Stimulated activated CD8-positive, alpha-beta memory T cell treated with anti-CD3 and anti-CD28 coated beads, Interleukin-2, amount 100 ng/mL, for 48 hours (primary cell): ENCODE measurements at places on chromosomes 6 and 20.

DNA sequence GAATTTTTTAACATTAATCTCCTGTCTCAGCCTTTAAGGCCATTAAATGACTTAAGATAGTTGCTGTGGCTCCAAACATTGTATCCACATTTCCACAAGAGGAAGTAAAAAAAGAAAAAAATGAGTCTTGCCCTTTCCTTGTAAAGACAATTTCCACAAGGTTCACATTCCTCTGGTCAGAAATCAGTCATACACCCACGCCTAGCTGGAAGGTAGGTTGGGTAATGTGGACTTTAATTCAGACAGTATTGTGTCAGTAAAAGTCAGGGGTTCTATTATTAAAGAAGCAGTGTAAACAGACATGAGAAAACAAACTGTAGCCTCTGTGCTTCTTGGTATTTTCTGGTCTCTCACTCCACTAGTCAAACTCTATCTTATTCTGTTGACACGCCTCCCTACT is 682.0 kb downstream of the GRIK2 start:
- DNase-seq = no peak

DNA sequence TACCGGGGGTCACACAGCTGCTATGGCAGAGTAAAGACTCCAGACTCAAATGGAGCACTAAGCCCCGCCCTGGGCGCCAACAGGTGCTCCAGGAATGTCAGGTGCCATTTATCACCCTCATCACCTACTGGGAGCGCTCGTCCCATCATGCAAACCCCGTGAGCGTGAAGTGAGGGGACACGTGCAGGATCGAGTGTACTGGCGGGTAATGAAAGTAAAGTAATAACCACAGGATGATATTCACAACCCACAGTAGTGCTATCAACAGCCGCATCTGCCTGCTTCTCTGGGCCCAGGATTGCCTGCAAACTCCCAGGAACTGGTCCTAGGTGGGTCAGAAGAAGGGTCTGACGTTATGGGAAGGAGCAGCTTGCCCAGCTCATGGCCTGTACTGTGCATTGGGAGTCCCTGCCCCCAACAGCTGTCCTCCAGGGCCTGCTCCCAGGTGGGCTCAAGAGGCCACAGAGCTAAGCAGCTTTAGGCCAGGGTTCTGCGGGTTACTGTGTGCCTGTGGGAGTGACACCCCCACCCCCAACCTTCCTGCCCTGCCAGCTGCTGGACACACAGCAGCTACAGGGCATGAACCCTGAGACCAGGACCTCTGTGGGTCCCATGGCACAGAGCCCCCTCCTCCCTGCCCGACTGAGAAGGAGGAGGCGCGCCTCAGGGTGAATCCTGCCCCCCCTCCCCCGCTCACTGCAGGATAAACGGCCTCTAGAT is 120.5 kb upstream of the SULF2 start:
- DNase-seq = no peak

DNA sequence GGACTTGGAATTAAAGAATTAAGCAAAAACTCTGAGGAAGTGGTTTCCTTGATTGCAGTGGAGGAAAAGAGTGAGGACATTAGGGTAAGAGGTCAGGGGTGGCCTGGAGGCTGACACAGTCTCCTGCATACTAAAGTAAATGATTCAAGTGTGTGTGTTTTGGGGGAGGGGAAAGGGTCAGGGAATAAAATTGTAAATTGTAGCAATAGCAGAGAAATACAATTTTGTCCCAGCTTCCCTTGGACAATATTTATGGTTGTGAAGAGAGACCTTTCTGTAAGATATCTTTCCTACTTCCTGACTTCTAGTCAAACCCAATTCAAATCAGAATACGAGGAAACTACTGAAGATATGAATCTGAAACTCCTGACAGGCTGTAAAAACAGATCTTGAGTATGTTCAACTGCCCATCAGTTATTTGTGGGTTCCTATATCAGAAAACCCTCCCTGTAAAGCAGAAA is 143.4 kb upstream of the HMGN3 start:
- DNase-seq = no peak

GRCh38 chr6:92688342-92688741 is 731.0 kb downstream of the EPHA7 start:
- DNase-seq = no peak

DNA sequence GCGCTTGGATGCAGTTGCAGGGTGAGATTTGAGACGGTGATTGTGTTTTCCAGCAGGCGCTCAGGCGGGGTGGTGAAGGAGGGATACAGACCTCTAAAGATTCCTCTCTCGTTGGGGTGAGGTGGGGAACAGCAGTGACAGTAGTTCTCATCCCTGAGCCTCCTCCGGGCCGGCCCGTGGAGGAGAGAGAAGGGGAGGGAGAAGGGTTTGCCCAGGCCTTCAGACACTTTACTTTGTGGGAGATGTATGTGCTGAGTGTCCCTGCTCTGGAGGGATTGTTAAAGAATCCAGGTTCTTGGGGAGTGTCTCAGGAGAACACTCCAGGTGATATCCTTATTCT is 41.0 kb downstream of the PSMB9 start:
- no peak for DNase-seq
